ENCODE measurements at places on chromosomes 2 and 18.

DNA sequence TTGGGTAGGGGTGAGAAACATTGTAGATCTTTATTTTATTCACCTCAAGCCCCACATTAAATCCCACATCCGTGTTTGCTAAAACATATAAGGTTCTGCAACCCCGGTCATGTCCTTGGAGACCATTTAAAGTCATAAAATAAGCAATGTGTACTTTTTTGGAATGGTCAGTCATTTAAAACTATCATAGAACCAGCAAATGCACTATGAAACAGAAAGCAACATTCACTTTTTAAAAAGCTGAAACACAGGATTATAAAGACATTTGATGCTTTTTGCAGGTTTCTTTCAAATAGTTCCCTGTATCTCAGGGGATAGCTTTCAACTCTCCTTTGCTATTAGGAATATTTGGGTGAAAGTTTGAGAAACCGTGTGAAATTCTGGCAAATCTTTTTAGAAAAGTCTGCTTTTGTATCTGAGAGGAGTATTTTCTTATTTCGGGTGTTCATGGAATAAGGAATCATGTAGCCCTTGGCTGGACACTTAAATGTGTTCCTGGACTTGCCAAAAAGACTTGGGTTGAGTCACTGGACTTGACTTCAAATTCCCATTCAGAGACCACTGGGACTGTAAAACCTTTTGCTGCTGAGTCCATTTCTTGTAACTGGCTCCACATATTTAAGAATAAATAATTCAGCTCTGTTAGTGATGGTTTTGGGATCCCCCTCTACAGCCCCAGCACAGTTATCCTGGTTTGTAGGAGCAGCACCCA is 5.9 kb upstream of the CETN1 start:
- no peak for DNase-seq

GRCh38 chr2:124978597-124978996 is 953.5 kb downstream of the CNTNAP5 start:
- DNase-seq: no peak

- no peak for DNase-seq
Measured at GRCh38 chr2:234752966-234753365, 198.9 kb upstream of the SH3BP4 start.

DNA sequence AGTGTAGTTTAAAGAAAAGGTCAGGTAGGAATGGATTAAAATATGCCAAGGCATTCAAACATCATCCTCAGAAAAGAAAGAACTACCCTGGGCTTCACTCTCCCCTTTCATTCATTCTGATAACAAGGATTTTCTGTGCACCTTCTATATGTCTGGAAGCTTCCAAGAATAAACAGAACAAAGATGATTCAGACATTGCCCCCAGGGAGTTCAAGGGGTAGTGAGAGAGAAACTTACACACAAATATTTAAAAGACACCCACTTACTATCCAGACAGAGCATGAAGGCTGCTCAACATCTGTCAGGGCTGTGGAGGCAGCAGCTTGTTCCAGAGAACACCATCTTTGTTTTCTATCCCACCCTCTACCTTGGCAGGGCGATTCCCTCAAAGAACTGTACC is 140.5 kb downstream of the ALK start:
- no peak for DNase-seq

- DNase-seq: no peak
Measured at GRCh38 chr2:12739721-12740254, 23.1 kb downstream of the TRIB2 start.

DNA sequence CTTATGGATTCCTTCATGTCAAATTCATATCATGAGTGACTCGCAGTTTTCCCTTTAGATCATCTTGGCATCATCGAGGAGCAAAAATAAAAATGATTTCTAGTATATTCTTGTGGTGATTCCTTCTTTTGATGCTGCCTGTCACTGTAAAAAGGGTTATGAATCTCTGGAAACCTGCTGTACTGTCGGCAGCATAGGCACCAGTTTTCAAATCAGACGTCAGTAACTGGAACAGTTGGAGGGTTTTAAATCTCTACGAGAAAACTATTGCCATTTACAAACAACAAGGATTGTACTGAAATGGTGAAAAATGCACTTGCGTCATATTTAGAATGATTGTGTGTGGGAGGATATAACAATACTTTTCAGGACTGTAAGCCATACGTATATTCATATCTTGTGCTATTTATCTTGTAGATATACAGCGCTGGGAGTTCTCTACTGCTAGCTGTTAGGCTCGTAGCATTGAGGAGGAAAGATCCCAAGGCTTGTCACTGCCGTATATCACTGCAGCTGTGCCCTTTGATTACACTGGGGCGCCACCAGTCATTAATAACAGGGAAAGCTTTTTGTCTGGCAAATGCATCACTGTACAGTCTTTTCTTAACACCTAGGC is 320.7 kb downstream of the MTX2 start:
- DNase-seq: no peak

- DNase-seq: no peak
Measured at GRCh38 chr2:103963146-103963725, 890.7 kb upstream of the POU3F3 start.

- no peak for DNase-seq
Measured at GRCh38 chr2:147430408-147430807, 414.4 kb upstream of the ACVR2A start.

GRCh38 chr2:3139906-3140305 is 237.7 kb downstream of the EIPR1 start:
- no peak for DNase-seq

GRCh38 chr2:7835151-7835550 is 846.7 kb upstream of the ID2 start:
- DNase-seq: no peak

DNA sequence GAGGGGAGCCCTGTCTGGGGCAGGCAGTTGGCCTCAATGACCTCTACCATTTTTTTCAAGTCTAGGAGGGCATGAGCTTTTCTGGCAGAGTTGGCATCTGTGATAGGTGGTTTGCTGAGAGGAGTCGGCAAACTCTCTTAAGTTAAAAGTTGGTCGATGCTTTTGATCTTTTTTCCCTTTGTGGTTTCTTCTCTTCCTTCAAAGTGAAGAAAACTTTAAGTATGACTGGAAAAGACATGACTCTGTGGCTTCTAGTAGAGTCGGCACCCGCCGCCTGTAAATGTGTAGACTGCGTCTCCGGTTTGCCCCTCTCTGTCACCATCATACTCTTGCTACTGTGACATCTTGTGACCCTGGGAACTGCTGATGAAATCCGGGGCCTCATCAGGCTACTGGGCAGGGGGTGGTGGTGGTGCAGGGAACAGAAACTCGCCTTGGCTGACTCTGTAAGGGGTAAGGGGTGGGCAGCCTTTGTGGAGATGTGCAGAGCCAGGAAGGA is 21.1 kb downstream of the INPP5D start:
- DNase-seq: no peak

DNA sequence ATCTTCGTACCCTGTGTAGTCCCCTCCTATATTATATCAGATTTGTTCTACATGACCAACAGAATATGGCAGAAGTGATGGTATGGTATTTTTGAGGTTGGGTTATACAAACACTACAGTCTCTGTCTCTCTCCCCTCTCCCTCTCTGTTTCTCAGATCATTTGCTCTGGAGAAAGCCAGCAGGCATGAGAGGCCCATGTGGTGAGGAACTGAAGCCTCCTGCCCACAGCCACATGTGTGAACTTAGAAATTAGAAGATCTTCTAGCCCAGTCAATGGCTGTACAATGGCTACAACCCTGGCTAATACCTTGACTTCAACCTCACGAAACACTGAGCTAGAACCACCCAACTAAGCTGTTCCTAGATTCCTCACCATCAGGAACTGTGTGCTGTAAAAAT is 250.6 kb downstream of the SMAD2 start:
- no peak for DNase-seq

- DNase-seq: no peak
Measured at GRCh38 chr18:45482286-45482685, 133.0 kb upstream of the SLC14A2 start.

GRCh38 chr2:240952496-240953246 is 45.7 kb upstream of the SNED1 start:
- no peak for DNase-seq

- DNase-seq: no peak
Measured at GRCh38 chr2:68726100-68726499, 8.5 kb upstream of the ARHGAP25 start.

- DNase-seq: no peak
Measured at GRCh38 chr2:239509373-239510143, 108.7 kb upstream of the HDAC4 start.

GRCh38 chr18:3710712-3711301 is 260.8 kb downstream of the TGIF1 start:
- no peak for DNase-seq

DNA sequence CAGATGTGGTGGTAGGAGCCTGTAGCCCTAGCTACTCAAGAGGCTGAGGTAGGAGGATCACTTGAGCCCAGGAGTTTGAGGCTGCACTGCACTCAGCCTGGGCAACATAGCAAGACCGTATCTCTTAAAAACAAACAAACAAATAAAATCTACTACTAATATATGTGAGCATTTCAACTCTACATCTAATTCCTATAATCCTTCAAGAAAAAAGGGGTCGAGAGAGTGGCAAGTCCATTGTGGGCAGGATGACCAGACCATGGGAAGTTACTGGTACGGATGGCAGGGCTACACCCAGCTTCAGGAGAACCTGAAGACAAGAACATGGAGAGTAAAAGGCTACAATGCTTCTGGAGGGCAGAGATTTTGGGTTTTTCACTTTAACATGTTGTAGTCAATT is 24.0 kb downstream of the BUB1 start:
- DNase-seq: no peak

- no peak for DNase-seq
Measured at GRCh38 chr2:9548506-9548905, 7.1 kb downstream of the ADAM17 start.

DNA sequence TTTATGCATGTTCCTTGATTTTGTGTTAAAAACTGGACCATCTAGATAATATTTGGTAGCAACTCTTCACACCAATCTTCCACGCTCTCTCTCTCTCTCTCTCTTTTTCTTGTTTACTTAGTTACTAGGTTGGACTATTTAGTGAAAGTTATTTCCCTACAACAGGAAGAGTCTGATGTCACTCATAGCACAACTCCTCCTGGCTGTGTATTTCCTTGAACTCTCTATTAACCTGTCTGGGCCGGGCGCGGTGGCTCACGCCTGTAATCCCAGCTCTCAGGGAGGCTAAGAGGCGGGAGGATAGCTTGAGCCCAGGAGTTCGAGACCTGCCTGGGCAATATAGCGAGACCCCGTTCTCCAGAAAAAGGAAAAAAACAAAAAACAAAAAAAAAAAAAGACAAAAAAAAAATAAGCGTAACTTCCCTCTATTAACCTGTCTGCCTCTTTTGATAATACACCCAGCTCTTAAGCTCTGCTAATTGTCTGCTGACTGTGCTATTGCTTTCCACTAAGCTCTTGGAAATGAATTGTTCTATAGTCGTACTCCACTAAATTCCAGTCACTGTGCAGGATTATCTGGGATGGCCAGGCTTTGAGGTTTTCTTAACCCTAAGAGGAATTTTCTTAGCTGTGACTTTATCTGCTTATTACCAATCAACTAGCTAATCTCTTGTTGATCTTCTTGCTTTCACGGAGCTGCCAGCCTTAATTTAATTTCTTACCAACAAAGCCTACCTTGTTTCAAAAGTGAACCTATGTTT is 18.1 kb upstream of the CDH19 start:
- no peak for DNase-seq

- DNase-seq: no peak
Measured at GRCh38 chr2:107354175-107354574, 468.2 kb upstream of the ST6GAL2 start.

DNA sequence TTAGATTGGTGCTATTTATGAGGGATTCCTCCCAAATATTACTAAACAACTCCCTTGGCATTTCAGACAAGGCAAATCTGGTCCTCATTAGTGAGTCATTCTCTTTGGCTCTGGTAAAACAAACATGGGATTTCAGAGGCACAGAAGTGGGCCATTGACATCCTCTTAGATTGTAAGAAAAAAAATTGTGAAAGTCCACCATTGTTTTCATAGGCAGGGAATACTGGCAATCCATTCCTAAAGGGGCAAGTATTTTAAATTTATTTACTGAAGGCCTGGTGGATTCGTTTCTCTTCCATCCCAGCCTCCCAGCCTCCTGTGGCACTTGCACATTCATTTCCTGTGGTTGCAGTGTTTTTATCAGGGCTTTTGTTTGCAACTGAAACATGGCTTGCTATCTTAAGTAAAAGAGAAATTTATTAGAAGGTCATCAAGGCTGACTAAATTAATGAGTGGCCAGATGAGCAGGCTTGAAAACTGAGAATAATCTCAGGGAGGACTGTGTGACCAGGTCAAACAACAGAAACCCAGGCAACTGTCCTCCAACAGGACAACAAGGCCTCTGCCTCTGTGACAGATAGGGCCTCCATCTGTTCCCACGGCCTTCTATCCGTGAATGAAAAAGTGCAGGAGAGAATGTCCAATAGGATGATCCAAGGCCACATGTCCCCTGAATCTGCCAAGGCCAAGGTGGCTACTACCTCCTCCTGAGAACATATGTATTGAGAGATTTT is 23.1 kb upstream of the TNFAIP6 start:
- DNase-seq: no peak

- DNase-seq: no peak
Measured at GRCh38 chr2:239049421-239050251, 201.8 kb downstream of the TWIST2 start.

- no peak for DNase-seq
Measured at GRCh38 chr2:161113693-161114575, 46.3 kb upstream of the TANK start.

DNA sequence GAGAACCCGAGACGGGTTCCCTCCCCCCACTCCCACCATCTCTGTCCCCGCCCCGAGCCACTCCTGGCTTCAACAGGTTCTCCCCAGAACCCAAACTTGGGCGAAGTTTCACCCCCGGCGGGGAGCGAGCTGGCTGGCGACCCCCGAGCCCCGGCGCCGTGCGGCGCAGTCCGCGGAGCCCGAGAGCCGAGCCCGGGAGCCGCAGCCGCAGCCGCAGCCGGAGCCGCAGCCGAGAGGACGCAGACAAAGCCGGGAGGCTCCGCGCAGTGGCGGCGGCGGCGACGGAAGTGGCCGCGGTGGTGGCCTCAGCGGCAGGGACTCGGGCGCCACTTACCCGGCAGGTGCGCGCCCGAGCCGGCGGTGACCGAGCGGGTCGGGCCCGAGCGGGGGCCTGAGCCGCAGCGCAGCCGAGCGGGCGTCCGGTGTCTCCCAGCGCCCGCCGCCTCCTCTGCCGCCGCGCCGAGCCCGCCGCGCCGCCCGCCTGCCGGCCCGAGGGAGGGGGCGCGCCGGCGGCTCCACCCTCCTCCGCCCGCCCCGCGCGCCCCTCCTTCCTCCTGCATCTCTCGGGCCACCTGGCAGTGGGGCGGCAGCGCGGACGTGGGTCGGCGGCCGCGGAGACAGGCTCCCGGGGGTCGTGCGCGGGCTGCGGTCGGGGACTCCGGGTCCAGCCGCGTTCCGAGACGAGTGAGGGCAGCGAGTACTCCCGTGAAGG is at the start of gene ECEL1:
ECEL1 (minus strand) TSS at position 450 of the 712 bp plus-strand sequence. CDS start 1,181 bp downstream, outside the sequence.
- DNase-seq: no peak

GRCh38 chr2:207422380-207422779 is 107.4 kb upstream of the CREB1 start:
- no peak for DNase-seq

DNA sequence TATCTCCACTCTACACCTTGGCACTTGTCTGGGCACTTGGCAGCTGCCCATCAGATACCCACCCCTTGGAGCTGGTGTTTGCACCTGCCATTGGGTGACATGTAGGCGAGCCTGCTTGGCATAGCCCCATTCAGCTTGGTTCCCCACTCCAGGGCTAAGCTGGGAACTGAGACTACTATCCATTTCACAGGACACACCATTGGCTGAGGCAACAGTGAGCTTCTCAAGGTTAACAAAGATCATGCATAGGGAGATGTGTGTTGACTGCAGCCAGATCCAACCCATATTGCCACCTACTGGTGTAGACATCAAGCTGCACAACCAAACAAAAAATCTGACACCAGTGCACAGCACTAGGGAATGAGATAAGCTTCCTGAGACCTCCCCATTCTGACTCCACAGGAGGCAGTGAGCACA is 1389.8 kb upstream of the TMEFF2 start:
- no peak for DNase-seq
